Activated CD4-positive, alpha-beta T cell treated with anti-CD3 and anti-CD28 coated beads for 24 hours (primary cell): ENCODE measurements at places on chromosomes 5 and 9.

GRCh38 chr9:86718388-86719049 is 228.8 kb downstream of the GAS1 start:
- DNase-seq: no peak

- DNase-seq: no peak
These were observed 36.6 kb downstream of the FRMD3 start for GRCh38 chr9:83501565-83501964.

GRCh38 chr5:39202597-39203274 is 16.6 kb downstream of the FYB1 start:
- DNase-seq: no peak

GRCh38 chr5:102596951-102597350 is 98.2 kb upstream of the SLCO6A1 start:
- no peak for DNase-seq

DNA sequence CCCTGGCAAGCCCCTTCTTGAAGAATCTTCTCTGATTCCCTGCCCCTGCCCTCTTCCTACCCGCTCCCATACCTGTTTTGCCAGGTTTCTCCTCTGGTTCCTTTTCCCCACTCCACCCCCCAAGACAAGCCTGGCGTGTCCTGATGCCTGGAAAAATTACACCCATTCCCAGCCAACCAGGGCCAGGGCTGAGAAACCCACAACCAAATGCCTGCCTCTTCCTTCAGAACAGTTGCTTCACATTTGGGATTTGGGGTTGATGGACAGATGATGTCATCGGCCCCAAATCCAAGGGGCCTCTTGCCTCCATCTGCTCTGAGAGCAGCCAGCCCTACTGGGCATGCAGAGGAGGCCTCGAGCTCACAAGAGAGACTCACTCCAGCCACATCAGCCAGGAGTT is 8.8 kb upstream of the NEK6 start:
- no peak for DNase-seq

- DNase-seq: no peak
These were observed 56.6 kb downstream of the ERGIC1 start for GRCh38 chr5:172890659-172891058.

DNA sequence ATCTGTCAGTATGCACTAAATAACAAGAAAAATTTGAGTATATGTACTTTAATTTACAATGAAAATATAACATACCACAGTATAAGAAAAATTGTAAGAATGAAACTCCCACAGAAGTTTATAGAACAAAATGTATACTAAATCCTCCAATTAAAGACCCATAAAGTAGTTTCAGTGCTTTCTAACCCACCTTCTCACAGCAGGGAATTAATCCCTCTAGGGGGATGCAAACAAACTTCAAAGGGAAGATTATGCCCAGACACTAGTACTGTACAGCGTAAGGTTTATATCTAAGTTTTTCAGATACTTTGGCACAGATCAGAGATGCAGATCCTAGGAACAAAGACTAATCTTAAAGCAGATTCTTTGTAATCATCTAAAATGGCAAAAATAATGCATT is 57.2 kb downstream of the DENND1A start:
- DNase-seq: no peak

DNA sequence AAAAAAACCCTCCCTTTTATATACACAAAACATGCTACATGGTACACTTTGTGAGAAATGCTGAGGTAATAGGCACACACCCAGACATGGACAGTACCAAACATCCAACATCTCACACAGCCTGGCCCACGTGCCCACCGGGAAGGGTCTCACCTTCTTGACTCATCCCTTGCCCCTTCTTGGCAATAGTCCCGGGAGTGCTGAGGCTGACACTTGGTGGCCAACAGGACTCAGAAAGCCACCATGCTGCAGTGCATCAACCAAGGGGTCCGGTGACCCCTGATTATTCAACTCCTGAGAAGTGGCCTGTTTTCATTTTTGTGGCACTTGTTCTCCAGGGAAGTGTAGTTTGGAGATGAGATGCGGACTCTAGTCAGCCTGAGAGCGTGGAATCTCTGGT is 35.0 kb downstream of the ANGPTL2 start:
- no peak for DNase-seq

GRCh38 chr9:18422296-18423036 is 51.5 kb upstream of the ADAMTSL1 start:
- no peak for DNase-seq

- DNase-seq: no peak
These were observed 60.2 kb downstream of the KCNIP1 start for GRCh38 chr5:170563824-170564567.

DNA sequence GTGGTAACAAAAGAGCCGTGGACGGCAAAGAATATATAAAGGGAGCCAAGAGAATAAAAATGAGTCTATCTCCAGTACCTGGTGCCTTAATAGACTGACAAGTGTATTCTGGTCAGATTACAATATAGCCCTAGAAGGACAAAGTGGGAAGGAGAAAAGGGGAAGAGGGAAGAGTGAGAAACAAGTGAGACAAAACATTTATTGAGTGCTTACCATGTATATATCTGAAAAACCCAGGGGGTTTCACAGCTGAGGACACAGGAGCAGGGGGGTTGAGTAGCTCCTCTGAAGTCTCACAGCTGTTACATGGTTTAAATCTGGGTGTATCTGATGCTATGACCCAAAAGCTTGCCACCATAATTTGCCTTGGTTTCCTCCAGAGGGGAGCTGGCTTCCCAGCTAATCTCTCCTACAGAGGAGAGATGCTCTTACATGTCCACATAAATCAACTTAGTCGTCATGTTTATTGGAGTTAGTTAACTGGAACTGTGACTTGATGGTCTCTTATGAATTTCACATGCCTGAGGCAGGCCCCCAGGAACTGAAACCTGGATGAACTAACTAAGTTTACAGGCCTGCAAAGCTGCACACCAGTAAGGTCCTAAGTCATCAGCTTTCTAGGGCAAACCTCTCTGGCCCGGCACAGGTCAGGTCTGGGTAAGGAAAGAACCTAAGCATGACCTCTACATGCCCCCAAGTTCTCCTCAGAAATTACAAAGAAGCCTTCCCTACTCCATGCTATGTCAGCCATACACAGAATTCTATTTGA is 15.5 kb downstream of the SIL1 start:
- no peak for DNase-seq

GRCh38 chr9:126096340-126096739 is 230.3 kb upstream of the MVB12B start:
- DNase-seq: no peak

DNA sequence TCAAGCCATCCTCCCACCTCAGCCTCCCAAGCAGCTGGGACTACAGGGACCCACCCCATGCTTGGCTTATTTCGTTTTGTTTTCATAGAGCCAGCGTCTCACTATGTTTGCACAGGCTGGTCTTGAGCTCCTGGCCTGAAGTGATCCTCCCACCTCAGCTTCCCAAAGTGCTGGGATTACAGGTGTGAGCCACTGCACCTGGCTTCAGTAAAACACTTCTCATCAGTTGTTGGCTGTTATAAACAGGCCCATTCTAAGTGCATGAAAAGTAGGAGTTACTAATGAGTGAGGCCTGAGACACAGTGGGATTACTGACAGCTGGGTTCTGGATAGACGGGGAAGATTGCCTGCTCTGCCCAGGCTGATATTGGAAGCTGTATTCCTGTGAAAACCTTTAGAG is 3.5 kb downstream of the CRB2 start:
- no peak for DNase-seq
